ENCODE measurements at places on chromosomes 3 and 15.

DNA sequence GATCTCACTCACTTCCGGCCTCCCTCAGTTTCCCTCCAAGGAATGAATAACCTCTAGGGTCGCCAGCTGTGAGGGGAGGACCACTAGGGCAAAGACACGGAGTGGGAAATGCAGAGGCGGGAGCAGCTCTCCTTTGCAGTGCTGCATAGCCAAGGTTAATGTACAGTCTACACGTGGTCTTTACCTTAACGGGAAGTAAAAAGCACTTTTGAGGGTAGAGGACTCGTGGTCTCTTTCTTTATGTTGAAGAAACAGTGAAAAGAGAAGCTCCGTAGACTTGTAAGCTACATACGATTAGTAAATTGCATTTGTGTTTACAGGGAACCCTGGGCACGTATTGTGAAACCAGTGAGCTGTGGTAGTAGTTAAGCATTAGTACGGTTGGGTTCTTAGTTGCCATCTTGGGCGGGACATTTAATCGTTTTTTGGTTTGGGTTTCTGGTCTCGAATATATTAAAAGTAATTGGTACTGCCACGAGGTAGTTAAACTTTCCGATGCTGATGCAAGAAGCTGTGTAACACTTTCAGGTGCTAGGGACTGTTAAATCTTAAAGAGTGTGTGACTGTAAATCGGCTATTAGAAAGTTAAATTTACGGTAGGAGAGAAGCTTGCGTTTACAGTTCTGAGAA is 828 bp downstream of the U2SURP start:
- no peak for DNase-seq

DNA sequence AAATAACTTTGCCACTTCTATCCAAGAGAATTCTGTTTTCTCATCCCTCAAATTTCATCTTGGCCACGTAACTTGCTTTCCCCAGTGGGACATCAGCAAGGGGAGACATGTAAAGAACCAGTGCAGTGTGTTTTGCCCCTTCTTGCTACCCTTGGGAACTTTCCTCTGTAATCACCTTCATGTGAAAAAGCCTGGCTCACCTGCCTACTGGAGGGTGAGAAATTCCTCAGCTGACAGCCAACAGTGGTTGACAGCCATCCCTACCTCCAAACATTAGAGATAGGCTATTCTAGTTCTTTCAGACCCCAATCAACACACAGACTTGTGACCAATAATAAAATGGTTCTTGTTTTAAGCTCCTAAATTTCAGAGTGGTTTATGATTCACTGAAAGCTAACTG is 333.9 kb upstream of the TBC1D5 start:
- peak; percentile 13 for DNase-seq

DNA sequence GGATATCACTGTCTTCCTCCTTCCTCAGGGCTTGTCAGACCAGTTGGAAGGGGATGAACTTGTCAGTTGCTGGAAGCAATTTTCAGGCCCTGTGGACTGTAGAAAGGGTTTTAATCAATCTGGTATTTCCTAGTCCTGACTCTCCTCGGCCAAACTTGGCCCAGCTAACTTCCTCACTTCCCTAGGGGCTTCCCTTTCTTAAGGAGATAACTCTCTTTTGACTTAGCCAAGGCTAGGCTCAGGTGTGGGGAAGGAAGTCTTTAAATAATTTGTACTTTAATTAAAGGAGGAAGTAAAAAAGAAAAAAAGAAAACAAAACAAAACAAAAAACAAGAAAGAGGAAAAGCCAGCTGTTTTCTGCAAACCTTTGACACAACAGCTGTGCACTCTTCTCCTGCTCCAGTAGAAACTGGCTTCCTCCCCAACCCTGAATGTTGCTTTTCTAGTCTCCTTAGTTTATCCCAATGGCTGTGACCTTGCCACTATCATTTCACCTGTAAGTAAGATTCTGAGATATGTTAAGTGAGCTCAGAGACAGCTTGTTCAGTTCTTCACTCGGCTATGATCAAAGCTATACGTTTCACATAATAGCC is 53.0 kb upstream of the ST3GAL6 start:
- DNase-seq = no peak

GRCh38 chr3:171566803-171567422 is 106.7 kb upstream of the TNIK start:
- no peak for DNase-seq

GRCh38 chr3:194112120-194113106 is 23.5 kb upstream of the HES1 start:
- DNase-seq = peak; percentile 91

DNA sequence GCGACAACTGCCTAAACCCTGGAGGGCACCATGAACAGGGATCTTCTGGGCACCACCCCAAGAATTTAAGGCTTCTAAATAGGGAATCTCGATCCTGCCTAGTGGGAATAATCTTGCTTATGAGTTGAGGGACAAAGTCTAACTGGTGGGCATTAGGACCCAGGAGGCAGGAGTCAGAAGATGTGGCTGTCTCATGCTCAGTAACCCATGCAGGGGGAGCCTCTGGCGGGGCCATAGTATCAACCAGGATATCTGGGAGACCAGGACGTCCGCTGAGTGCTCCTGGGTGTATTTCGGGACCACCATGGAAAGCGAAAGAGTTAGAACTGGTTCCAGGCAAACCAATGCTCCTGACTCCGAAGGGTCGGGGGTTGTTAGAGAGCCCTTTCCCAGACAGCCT is 356.1 kb downstream of the OTOL1 start:
- DNase-seq = no peak
